PC-3 (cell line): ENCODE measurements at places on chromosomes 1 and 21. TPM values are rescaled to one million over a fixed set of nuclear protein-coding genes. Genes with fewer than 3 reads are reported as not detected.

Gene RGS8
- total RNA-seq: not detected in 2 replicates

Gene AKNAD1
- 0.07 and 1.8 TPM in 2 replicates for total RNA-seq

Gene PCP4L1
- total RNA-seq: 0.07 TPM in 1 of 2 replicates, not detected in the other

Gene OLFML3
- total RNA-seq: 7.0 TPM in 2 replicates

Gene FMO5
- 2.8 and 3.2 TPM in 2 replicates for total RNA-seq

Gene ATP1A2
- not detected in 2 replicates for total RNA-seq

Gene ANKRD35
- 0.07 and 0.40 TPM in 2 replicates for total RNA-seq

Gene XCL2
- total RNA-seq: not detected in 2 replicates

Gene CLDN14
- total RNA-seq: 8.9 and 10.9 TPM in 2 replicates

Gene ALX3
- not detected in 2 replicates for total RNA-seq

Gene HPCA
- total RNA-seq: not detected in 2 replicates

Gene SLC44A3
- 6.3 and 9.2 TPM in 2 replicates for total RNA-seq

Gene SH3BGR
- total RNA-seq: 0.40 and 1.3 TPM in 2 replicates

Gene FAM229A
- total RNA-seq: 3.0 and 3.7 TPM in 2 replicates

Gene GUCA2B
- total RNA-seq: not detected in 2 replicates

Gene KCNJ9
- total RNA-seq: not detected in 2 replicates

Gene CAMK2N1
- total RNA-seq: 51.2 and 56.9 TPM in 2 replicates

Gene REN
- total RNA-seq: 2.7 and 3.1 TPM in 2 replicates

Gene DCDC2B
- total RNA-seq: not detected in 2 replicates

Gene ARHGEF10L
- 11.2 and 11.3 TPM in 2 replicates for total RNA-seq

Gene DCST2
- 0.18 and 3.0 TPM in 2 replicates for total RNA-seq

Gene RBP7
- total RNA-seq: 6.0 and 7.5 TPM in 2 replicates

Gene IL19
- total RNA-seq: not detected in 2 replicates

Gene ZBTB8B
- total RNA-seq: 0.22 and 0.23 TPM in 2 replicates

Gene RNU1-3
- total RNA-seq: under 0.01 TPM in 2 replicates

Gene AIM2
- not detected in 2 replicates for total RNA-seq

Gene PRAMEF14
- total RNA-seq: not detected in 2 replicates

Gene INKA2
- total RNA-seq: 0.11 TPM in 1 of 2 replicates, not detected in the other

Gene NOC2L
- total RNA-seq: 262 and 340 TPM in 2 replicates

Gene LCE1E
- total RNA-seq: not detected in 2 replicates

Gene HES4
- total RNA-seq: 233 and 379 TPM in 2 replicates

Gene AMY1A
- total RNA-seq: not detected in 2 replicates

Gene C1orf87
- not detected in 2 replicates for total RNA-seq

Gene PCSK9
- total RNA-seq: 6.0 and 6.8 TPM in 2 replicates

Gene CRYAA
- total RNA-seq: not detected in 2 replicates

Gene PERM1
- total RNA-seq: 0.47 and 1.1 TPM in 2 replicates

Gene C4BPA
- not detected in 2 replicates for total RNA-seq

Gene PTAFR
- 3.9 and 4.5 TPM in 2 replicates for total RNA-seq

Gene DNAI4
- 0.46 and 1.6 TPM in 2 replicates for total RNA-seq

Gene CCDC17
- 1.6 and 1.9 TPM in 2 replicates for total RNA-seq

Gene USH2A
- total RNA-seq: not detected in 2 replicates

Gene C1orf226
- total RNA-seq: 2.6 and 4.3 TPM in 2 replicates

Gene PYGO2
- total RNA-seq: 41.7 and 43.3 TPM in 2 replicates

Gene CELF3
- total RNA-seq: 0.07 TPM in 1 of 2 replicates, not detected in the other

Gene TMEM59
- total RNA-seq: 71.5 and 133 TPM in 2 replicates
